ENCODE measurements at places on chromosomes 7 and 10.

GRCh38 chr7:141710301-141710700 is 2.1 kb downstream of the WEE2 start:
- no peak for DNase-seq

- DNase-seq, result no peak
These were observed 1.1 kb downstream of the TET1 start for GRCh38 chr10:68560943-68561864.

- DNase-seq, result no peak
These were observed 226.4 kb downstream of the TWIST1 start for GRCh38 chr7:18890885-18891621.

DNA sequence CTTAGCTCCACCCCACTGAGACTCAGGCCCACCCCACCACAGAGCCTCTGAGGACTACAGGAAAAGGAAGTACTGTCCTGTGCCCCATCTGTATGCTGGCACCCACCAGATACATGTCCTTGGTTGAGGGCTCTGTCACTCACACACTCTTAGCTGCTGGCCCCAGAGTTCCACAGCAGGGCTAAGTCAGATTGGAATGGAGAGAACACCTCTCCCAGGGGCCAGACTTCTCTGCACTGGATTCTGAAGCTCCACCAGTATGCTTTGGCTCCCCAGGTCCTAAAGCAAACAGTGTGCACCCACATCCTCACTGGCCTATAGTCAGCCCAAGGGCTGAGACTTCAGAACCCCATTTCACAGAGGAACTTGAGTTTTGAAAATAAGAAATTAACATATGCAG is 103.2 kb upstream of the PPP2R2D start:
- no peak for DNase-seq

DNA sequence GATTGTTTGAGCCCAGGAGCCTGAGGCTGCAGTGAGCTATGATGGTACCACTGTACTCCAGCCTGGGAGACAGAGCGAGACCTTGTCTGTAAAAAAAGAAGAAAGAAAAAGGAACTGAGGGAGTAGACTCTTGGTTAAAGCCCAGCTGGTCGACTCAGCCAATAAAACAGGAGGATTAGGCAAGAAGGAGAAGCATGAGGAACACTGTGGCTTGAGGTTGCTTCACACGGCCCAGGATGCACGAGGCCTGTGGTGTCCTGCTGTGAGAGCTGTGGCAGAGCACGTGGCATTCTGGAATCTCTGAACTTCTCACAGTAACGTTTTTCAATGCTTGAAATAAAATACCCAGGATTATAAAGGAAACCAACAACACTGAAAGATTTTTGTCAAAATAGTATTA is 93.3 kb downstream of the CUL2 start:
- DNase-seq, result no peak

GRCh38 chr10:72736176-72736827 is 44.4 kb downstream of the MCU start:
- DNase-seq, result no peak

DNA sequence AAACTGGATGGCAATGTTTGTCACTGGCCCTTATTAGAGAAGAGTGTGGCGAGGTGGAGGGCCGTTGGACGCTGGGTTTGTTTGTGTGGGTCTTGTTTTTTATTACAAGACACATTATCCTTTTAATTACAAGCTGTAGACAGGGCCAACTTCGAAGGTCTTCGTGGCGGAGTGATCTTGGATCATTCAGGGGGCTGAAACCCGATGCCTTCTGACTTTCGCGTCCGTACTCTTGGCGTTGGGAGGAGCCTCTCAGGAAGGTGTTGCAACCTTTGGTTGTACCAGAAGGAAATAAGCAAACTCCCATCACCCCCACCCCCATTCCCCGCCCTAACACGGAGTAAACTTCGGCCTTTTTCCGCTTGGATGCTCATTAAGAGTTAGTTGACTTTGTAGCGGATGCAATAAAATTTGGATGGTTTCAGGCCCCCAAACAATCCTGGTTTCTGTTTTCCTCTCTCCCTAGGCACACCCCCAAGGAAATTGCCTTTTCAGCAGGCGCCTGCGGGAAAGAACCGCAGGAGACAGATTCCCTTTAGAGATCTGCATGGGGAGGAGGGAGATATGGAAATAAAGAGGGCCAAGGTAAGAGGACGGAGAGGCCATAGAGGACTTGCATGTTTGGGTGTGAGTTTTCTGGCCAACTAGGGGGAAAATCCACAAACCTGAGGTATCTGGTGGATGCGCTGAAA is 294.5 kb upstream of the NFE2L3 start:
- DNase-seq, result no peak

DNA sequence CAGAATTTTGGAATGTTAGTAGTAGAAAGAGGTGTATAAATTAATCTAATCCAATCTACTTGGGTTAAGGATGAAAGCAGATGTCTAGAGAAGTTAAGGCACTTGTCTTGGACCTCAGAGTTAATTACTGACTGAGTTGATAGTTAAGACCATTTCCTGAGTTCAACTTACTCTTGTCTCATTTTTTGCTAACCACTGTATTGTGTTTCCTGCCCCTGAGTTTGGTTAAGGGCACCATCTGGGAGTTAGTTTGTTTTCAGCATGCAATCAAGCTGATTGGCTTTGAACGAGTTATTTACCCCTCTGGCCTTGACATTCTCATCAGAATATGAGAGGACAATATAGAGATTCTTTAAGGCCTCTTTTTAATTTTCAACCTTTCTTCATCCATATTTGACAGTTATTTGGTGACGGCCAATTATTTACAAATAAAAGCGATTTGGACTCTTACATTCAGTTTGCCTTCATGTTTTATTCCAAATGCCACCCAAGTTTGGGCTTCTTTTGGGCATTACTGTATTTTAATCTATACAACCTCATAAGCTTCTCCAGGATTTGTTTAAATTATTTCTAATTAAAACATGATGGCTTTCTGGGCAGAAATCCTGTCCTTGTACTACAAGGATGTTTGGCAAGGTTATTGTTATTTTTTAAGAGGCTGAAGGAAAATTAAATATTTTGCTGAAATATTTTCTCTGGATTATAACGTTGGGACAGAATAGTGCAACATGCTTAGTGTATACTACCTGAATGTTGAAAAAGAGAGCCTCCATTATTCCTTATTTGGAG is 225.0 kb downstream of the CACNB2 start:
- no peak for DNase-seq

GRCh38 chr7:3893151-3893788 is 592.2 kb downstream of the SDK1 start:
- DNase-seq, result no peak

GRCh38 chr10:45373576-45374349 is at the start of gene ALOX5:
Gene ALOX5, plus strand, starts transcription at chr10:45374216. Its CDS starts 64 bp downstream, at chr10:45374280.
- no peak for DNase-seq

- no peak for DNase-seq
These were observed 12.3 kb upstream of the RBP3 start for GRCh38 chr10:47335906-47336305.

- no peak for DNase-seq
These were observed 103.4 kb upstream of the ANLN start for GRCh38 chr7:36286226-36286625.

DNA sequence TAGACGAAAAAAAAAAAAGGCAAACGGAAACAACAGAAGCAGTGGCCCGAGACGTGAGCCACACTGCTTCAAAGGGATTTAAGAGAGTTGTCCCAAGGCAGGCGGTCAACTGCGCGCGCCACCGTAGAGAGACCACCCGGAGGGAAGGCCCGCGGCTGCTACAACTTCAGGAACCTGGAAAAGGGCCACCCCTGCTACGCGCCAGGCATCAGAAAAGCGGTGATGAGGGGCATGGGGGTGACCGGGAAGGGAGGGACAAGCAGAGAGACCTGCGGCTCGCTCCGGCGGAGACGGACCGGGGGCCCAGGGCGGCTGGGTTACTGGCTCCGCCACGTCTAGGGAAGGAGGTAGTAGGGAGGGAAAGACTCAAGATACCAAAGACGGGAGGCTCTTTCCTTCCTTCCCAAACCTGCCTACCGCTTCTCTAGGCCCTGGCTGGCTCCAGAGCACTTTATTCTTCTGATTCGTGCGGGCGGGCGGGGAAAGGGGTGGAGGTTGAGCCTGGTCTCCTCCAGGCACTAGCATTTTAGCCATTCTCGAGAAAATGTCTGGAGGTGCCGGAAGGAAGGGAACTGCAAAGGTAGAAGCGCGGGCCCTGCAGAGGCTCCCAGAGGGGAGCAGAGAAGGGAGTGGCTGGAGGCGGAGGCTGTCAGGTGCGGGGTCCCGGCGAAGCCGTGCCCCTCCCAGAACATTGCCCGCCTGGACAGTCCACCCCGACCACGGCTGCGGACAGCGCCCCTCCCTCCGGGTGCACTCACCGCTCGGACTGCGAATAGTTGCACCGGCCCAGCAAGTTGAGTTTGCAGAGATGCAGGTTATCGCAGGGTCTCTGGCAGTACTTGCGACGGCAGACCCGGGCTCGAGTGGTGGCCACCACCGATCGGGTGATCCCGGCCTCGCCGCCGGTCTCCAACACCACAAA is 993 bp downstream of the ZC3HAV1 start:
- no peak for DNase-seq

DNA sequence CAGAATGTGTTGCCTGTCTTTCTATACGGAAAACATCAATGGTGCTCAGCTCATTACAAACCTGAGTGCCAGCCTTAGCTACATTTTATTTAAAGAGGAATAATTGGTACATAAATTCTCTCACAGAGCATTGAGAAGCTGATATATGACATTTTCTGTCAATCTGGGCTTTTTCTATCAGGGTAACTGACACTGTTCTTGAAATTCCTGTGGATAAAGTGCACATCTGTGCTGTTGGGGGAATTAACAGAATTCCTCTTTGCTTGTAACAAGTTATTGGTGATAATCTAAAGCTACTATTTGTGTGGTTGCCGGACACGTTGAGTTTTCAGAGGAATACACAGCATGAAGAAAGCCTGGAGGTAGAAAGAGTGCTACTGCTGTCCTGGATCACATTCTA is 668.6 kb downstream of the SORCS1 start:
- DNase-seq, result no peak

DNA sequence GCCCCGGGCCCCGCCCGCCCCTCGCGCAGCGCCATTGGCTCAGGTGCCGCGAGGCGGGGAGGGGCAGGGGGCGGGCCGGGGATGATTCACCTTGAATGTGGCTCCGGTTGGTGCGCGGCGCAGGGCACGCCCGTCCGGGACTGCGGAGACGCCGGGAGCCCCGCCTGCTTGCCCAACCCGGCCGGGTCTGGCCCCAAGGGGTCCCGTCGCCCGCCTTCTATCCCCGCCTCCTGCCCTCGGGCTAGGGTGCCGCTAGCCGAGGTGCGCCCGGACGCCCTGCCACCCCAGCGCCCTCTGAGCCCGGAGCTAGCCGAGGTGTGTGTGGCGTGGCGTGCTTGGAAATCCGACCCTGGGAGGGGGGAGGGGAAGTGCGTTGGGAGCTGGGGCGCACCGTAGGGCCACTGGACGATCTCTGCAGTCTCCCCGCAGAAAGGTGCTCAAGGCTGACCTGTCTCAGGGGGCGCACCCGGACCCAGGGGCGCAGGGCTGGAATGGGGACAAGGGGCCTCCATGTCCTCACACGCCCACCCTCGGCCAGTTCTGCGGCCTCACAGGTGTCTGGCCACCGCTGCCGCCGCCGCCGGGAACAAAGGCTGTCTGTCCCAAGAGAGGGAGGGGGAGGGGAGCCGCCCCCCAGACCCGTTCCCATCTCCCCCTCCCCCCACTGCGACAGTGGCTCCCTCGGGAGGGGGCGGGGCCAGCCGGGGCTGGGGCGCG is 168.9 kb downstream of the NRF1 start:
- DNase-seq, result no peak

DNA sequence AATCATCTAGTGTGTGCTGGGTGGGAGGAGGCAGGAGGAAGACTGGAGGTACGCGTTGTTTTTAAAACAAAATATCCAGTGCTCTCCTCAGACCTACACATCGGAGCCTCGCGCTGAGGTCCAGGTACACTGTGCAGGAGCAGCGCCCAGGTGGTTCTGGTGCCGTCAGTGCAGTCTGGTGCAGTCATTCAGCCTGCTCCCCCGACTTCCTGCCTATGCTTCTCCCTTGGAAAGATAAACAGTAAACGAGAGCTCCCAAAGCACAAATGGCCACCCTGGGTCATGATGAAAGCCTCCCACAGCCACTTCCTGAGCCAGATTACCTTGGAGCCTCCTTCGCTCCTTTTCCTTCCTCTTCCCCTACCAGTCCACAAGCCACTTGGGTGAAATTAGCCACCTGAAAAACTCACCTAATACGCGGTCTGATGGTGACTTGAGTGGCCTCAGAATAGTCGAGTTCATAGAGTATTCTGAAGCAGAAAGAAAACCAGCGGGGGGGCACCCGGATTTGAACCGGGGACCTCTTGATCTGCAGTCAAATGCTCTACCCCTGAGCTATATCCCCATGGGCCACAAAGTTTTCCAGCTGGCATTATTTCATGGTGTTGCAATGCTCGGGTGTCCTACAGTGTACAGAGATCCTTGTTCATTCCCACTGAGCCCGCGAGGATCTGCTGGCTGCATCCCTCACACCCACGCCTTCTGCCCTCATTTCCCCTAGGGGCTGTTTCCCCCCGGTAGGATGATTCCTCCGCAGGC is 82.5 kb downstream of the ZNF467 start:
- DNase-seq, result no peak

GRCh38 chr10:52279546-52279945 is 34.5 kb upstream of the DKK1 start:
- no peak for DNase-seq

- no peak for DNase-seq
These were observed 79.2 kb downstream of the RBM20 start for GRCh38 chr10:110723224-110723891.

- DNase-seq, result no peak
These were observed 161.5 kb downstream of the SEMA3D start for GRCh38 chr7:85025312-85025756.

GRCh38 chr10:21518641-21519396 is 6.7 kb downstream of the SKIDA1 start:
- no peak for DNase-seq

- DNase-seq, result peak; percentile 27
These were observed at the start of gene ADARB2 for GRCh38 chr10:1737222-1738061. Gene ADARB2, minus strand, starts transcription at chr10:1737525.

- no peak for DNase-seq
These were observed 10.2 kb upstream of the AGR2 start for GRCh38 chr7:16815001-16815400.

DNA sequence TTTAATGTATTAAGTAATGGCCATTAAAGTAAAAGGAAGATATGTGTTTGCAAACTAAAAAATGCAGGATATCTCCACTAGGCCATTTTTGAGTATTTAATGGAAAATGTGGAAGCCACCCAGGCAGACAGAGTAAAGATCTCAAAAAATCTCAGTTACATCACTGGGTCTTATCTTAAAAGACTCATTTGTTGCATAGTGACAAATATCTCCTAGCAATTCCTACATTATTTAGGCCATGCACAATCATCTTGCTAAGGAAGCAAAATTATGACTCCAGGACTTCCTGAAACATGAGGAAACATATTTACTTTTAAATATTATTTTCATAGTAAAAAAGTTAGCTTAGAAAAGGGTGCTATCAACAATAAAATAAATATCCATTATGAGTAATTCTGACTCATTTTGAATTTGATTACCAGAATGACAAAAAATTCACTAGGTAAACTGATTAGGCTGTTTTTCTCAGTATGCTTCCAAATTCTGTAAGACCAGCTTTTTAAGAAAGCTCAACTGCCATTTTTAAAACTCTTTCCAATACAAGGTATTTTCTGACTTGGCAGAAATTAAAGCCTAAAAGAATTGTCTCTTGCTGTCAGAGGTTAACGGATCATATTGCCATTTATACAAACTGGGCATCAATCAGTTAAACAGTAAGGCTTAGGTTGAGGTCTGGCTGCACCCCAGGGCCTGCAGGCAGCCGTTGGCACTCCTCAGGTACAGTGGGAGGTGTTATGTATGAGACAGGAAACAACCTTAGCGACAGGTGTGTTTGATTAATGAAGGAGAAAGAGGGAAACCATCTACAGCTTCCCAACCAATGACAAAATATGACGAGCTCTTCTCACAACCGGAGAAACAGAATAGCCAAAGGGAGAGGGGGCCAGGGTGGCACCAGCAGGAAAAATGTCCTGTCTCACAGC is 31.8 kb downstream of the PCLO start:
- no peak for DNase-seq
